ENCODE measurements at places on chromosomes 16 and 17.

DNA sequence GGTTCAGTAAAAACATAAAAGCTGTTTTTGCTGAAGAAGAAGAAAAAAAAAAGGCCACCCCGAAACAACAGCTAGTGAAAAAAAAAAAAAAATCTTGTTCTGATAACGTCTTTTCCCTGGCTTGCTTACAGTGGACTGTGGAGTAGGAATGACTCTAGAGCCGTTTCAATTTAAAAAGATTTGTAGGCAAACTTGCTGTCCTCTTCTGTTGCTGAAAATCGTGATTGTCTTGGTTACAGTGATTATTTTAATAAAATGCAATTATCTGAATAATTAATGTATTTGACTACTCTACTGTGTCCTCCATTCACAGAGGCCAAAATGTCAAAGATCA is 190.6 kb upstream of the TBX2 start:
- DNase-seq: no peak

- DNase-seq: no peak
These were observed 135.2 kb downstream of the SHISA9 start for GRCh38 chr16:13036600-13036999.

DNA sequence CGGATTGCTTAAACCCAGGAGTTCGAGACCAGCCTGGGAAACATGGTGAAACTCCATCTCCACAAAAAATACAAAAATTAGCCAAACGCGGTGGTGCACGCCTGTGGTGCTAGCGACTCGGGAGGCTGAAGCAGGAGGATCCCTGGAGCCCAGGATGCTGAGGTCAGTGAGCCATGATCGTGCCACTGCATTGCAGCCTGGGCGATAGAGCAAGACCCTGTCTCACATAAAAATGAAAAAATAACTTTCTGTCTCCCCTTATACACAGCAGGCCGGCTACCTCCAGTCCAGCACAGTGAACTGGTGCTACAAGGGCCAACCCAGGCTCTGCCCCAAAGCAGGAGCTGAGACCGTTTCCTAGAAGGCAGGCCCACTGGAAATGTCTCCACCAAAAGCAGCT is 59.7 kb downstream of the YWHAE start:
- no peak for DNase-seq

DNA sequence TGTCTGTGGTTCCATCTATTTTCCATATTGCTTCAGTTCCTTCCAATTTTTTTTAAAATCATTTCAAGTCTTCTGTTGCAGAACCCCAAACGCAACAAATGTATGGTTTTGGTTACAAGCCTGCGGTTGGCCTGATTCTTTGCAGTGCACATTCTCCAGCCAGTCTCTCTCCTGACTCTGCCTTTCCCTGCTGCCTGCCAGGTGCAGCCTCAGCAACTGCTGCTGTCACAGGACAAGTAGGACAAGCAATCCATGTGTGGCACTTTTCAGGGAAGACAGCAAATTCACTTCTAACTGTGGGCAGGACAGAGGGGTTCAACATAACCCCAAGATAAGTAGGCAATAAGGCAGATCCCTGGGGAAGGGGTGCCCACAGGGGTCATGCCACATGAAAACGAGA is 24.2 kb downstream of the EMP2 start:
- DNase-seq: no peak

GRCh38 chr17:82917699-82918345 is 78.0 kb upstream of the ZNF750 start:
- peak; percentile 15 for DNase-seq

- DNase-seq: no peak
These were observed 57.4 kb upstream of the TEKT3 start for GRCh38 chr17:15398736-15399331.

DNA sequence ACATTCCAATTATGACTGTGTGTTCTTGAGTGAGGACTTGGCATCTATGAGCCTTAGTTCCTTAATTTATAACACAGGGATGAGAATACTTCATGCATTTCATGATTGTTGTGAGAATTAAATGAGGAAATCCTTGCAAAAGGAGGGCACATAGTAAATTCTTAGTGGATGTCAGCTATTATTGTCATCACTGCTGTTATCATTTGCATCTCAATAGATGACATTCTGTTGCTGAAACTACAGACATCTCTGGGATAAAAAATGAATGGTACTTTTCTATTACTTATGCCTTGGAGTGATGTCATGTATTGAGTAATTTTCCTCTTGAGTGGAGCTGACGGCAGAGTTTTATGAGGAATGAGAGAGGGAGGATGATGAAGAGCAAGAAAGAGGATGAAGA is 184.4 kb upstream of the CDH11 start:
- no peak for DNase-seq

DNA sequence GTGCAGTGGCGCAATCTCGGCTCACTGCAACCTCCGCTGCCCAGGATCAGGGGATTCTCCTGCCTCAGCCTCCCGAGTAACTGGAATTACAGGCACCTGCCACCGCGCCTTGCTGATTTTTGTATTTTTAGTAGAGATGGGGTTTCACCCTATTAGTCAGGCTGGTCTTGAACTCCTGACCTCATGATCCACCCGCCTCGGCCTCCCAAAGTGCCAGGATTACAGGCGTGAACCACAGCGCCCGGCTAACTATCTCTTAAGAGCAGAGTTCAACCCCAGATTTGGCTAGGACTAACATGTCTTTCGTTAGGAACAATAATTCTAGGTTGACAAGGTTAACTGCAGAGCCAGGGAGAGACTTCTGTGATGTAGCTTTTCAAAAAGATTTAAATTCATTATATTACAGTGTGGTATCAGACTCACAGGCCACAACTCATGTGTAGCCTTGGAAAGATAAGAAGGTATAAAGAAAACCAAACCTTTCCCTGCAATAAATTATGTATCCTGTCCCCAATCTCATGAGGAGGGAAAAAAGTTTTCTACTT is 4.3 kb downstream of the CHTF8 start:
- no peak for DNase-seq
